ENCODE measurements at places on chromosomes 2 and 18.

DNA sequence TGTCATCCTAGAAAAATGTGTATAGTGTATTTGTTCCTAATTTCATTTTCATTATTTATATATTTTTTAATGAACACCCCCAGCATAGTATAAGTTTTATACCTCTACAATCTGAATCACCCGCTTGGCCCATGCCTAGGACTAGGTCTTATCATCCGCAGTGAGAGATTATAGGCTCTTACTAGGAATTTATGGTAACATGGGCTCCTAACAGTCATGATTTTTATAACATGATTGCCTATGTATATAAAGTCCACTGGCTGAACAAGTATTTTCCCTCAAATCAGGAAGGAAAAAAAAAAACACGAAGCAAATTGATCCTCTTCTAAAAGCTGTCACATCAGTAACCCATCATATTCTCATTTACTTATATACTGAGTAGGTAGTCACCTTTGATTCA, 666.1 kb upstream of the NRXN1 start:
- DNase-seq, result no peak

- no peak for DNase-seq
These were observed 42.1 kb upstream of the EHBP1 start for GRCh38 chr2:62663411-62663810.

- DNase-seq, result no peak
These were observed 212.4 kb upstream of the FSIP2 start for GRCh38 chr2:185526161-185526560.

GRCh38 chr2:67313536-67313935, 83.6 kb upstream of the ETAA1 start:
- DNase-seq, result no peak
